ENCODE measurements at places on chromosomes 7 and 10.

DNA sequence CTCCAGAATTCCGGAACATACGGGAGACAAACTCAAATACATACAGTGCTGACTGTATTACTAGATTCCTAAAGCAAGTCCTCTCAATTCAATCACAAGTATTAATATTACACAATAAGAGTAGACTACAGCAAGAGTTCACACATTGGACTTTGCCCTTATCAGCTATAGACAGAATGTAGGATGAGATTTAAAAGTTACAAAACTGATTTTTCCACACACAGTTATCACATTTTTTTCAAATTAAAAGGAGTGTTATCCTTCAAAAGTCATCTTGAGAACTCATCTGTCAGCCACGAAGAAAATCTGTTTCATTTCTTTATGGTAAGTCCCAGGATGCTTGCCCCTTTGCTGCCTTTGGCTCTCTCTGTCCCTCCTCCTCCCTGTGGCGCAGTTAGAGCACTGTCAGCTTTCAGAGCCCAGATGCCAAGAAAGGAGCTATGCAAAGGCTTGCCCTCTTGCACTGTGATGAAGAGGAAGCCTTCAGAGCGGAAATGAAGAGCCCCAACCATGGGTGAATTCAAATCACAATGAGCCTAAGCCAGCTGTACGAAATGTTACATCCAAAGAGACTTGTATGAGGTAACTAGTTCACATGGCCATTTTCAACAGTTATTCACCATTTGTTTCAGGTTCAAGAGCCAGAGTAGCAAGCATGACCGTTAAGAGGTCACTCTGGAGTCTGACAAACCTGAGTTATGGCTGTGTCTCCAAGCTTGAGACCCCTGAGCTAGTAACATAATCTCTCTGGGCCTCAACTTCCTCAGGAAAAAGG is 10.7 kb downstream of the NCOA4 start:
- DNase-seq: no peak

DNA sequence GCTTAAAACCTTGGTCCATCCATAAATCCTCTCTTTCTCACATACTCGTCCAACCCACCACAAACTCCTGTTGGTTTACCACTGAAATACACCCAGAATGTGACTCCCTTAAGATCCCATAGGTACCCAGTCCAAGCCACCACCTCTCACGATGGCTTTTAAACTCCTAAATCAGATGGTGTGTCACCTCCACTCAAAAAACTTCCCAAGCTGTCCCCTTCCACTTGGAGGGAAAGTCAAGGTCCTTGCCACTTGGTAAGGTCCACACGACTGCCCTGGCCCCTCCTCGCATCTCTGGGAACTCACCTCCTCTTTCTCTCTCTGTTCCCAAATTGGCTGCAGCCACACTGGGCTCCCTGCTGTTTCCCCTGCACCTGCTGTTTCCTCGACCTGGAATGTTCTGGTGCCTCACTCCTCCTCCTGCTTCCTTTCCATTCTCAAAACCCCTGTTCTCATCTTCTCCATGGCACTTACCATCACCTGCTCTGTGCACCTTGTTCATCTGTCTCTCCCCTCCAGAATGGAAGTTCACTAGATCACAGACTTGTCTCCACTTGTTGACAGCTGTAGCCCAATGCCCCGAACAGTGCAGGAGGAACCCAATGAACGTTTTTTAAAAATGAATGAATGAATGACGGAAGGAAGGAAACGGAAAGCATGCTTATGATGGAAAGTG is 23.0 kb downstream of the ZFAND2A start:
- DNase-seq: no peak

DNA sequence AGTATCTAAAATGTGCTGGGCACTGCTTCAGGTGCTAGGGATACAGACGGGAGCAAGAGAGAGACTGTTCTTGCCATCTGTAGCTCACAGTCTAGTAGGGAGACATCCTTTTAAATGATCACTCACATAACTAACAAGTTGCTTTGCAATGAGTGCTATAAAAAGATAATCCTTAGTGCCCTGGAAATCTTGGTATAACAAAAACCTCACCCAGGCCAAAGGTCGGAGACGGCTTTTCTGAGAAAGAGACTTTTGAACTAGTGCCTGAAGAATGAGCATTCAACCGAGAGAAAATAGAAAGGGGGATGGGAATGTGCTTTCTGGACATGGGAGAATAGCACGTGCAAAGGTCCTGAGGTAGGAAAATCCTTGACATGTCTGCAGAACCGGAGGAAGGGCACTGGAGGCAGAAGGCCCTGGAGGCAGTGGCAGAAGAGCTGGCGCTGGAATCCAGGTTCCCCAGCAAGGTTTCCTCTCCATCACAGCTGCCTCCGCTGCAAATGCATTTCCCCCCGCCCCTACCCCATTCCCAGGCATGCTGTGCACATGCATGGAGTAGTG is 89.4 kb downstream of the COL13A1 start:
- no peak for DNase-seq

- no peak for DNase-seq
Measured at GRCh38 chr7:73841689-73842066, 638 bp downstream of the METTL27 start.

GRCh38 chr10:60444494-60445064 is 54.9 kb upstream of the ANK3 start:
- DNase-seq: no peak

DNA sequence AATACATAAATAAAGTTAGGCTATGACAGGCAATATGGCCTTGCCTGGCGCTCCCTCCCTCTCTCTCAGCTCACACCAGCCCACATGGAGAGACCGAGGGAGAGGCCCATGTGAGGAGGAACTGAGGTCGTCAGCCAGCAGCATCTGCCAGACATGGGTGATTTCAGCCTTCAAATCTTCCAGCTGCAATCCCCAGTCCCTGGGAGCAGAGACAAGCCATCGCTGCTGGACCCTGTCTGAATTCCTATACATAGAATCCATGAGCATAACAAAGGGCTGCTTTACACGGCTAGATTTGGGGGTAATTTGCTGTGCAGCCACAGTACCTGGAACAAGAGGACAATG is 35.6 kb downstream of the ANKRD16 start:
- DNase-seq: no peak

All from CD4-positive, alpha-beta memory T cell (primary cell).